ENCODE measurements at places on chromosomes 1 and 21.

DNA sequence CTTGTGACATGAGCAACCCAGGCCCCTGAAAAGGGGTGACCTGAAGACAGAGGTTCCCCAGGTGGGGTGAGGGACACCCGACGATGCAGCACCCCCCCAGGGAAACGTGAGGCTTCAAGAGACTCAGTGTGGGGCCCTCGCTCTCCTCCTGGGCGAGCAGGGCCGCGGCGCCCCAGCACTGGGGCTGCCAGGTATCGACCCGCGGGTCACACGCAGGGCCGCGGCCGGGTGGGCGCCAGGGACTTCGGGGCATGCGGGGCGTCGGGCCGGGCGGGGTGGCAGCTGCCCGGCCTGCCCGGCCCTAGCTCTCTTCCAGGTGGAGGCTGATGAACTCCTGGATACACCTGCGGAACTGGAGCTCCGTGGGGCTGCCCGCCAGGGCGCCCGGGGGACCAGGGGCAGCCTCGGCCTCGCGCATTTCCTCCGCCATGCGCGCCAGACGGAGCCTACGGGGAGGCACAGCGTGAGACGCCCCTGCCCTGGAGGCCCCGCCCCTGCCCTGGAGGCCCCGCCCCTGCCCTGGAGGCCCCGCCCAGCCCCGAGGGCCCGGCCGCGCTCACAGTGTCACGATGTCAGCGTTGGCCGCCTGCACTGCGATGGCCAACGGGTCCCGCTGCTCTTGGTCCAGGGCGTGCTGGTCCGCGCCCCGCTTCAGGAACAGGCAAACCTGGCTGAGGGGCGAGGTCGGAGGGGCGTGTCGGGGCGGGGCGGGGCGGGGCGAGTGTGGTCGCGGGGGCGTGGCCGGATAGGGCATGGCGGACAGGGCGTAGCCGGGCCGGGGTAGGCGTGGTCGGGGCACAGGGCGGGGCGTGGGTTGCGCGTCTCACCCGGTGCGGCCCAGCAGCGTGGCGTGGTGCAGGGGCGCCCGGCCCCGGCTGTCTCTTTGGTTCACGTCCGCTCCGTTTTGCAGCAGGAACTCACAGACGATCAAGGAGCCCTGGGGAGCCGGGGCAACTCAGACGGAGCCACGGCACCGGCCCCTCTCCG lies 13.3 kb downstream of the SCNN1D start:
- no peak for DNase-seq

GRCh38 chr1:14165371-14165801 lies 433.1 kb upstream of the KAZN start:
- DNase-seq: no peak

GRCh38 chr21:33855190-33855589 lies 60.4 kb downstream of the ATP5PO start:
- DNase-seq: peak; percentile 20

DNA sequence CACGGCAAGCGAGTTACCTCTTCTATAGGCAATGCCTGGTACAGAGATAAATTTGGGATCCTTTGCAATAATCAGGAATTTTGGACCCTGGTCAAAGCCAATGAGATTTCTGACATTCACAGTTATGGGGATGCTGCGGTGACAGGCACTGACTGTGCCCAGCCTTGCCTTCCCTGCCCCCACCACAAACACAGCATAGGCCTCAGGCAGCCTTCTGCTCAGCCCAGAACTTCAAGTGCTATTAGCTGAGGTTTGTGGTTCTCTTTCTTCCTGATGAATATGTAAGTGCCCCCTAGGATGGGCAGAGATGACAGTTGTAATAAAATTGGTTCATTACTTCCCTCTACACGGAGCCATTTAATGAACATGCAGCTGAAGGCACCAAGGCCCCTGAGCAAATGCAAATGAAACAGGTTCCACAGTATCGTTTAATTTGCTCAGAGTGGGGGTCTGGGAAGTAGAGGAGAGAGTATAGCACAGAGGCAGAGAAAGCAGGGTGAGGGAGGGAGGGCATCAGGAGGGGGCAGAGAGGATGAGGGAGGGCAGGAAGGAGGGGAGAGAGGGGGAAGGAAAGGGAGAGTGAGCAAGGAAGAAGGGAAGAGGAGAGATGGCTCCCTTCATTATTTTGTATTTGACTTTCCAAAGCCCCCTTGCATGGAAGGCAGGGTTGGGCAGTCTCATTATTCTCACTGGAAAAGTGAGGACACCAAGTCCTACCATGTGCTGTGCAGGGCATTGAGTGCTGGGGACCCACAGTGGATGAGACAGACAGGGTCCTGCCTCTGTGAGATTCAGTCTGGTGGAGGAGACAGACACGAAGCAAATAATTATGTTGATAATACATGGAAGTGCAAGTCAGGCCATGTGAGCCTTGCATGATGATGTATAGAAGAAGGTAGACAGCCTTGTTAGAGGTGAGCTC lies 513.0 kb downstream of the PTPRU start:
- peak; percentile 24 for DNase-seq

- no peak for DNase-seq
Measured at GRCh38 chr21:46327711-46328110, 3.8 kb downstream of the PCNT start.
